ENCODE measurements at places on chromosomes 7 and 10.
A peak's percentile ranks its signal among the peaks of the same experiment; 100 is the strongest.

DNA sequence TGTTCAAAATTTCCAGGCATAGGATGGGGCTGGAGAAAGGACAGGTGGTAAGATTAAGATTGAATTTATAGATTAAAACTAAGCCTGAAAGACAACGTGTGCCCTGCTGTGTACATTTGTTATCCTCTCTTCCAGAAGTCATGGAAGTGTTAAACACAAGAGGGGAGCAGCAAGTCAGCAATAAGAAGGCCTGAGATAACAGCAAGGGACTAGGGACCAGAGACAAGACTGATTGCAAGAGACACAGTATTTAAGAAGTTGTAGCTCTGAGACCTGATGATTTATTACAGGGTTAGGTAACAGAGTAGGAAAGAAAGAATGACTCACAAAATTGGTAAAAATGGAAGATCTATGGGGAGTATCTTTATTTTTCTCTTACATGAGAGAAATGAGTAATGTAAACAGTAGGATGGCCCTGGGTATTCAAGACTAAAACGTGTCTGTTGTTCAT lies 55.7 kb upstream of the COL1A2 start:
- DNase-seq, result no peak

GRCh38 chr10:83516788-83517187 lies 622.5 kb upstream of the GHITM start:
- DNase-seq, result no peak

DNA sequence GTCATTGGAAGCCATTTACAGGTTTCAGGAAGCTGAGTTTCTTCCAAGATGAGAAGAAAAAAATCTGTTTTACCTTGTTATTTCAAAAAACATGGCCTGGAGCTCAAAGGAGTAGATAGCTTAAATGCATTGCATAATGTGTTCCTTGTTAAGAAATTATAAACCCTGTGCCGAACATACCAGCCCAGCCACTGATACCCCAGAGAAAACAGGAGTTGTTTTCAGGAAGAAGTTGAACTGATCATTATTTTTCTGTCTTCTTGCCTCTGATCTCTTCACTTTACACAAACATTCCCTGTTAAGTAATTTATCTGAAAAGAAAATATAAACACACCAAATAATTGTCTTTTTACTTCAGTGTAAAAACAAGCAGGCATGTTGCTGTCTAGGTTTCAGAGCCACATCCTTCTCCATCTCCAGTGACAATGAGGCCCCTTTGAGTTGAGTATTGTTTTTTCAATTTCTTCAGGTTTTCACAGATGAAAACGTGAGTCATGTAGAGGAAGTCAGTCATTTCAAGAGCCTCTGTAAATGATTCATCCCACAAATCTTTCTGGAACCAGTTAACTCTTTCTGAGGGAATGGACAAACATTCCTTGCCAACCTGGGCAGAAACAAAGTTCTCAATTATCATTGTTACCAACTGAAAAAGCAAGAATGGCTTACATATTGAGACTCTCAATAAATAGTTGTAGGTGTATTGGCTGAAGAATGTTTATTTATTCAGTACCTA lies 244.2 kb downstream of the IPMK start:
- DNase-seq, result no peak

DNA sequence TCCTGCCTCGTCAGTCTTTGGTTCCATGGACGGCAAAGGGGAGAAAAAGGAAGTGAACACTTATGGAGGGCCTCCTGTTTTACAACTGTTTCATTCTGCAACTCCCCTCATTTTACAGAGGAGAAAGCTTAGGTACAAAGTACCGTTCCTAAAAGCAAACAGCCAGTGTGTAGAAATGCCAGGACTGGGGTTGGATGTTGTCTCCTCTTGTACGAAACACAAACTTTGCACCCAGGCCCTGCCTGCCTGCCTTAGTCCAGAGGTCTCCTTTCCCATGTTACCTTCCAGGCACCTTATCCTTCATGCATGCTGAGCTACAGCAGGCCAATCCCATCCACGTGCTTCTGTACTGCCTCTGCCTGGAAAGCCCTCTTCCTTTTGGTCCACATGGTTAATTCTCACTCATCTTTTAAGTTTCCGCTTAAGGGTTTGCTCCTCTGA lies 86.0 kb downstream of the ICA1 start:
- DNase-seq, result no peak

DNA sequence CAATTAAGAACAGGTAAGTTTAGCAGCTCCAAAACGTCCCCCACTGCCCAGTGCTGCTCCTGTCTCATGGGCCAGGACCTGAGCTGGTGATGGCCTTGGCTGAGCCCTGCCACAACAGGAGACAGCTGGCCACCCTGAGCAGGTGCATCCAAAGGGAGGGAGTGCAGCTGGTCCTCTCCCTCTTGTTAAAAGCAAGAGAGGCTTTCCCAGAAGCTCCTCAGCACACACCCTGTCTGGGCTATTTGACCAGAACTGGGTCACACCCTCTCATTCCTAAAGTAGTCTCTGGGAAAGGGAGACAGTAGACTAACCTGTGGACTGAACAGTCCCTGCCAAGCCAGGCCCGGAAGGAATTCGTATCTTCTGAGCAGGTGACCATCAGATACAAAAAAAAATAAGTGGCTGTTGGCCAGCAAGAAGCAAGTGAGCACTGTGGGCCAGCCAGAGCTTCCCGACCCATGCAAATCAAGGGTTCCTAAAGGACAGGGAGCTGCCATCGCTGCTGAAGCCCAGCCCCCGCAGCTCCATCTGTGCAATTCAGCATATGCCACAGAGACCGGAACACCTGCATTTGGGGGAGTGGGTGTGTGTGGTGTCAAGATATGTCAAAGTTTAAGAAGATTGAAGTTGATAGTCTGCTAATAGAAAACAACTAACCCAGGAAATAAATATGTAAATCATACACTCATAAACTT lies 2.1 kb upstream of the TMEM72 start:
- no peak for DNase-seq

DNA sequence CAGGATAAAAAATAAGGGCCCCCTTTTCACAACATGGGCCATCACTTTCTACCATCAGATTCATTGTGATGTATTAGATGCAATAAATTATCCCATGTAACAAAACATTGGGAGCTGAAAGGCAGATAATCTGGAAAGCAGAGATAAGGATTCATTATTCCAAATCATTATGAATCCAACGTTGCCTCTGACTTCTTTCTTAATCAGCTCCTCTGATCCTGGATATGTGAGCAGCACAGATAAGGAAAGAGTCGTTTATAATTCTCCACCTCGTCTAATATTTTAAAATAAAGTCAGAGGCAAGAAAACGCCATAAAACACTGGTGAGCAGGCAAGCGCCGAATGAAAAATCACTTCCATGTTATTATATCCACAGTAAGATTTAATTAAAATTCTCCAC lies 13.8 kb upstream of the GATA3 start:
- no peak for DNase-seq

- DNase-seq, result no peak
Measured at GRCh38 chr10:24209432-24209771, 464 bp downstream of the KIAA1217 start.

GRCh38 chr7:103574576-103574975 lies 128.6 kb upstream of the SLC26A5 start:
- no peak for DNase-seq

GRCh38 chr7:87312215-87312865 lies 33.1 kb upstream of the CROT start:
- DNase-seq, result peak; percentile 28

DNA sequence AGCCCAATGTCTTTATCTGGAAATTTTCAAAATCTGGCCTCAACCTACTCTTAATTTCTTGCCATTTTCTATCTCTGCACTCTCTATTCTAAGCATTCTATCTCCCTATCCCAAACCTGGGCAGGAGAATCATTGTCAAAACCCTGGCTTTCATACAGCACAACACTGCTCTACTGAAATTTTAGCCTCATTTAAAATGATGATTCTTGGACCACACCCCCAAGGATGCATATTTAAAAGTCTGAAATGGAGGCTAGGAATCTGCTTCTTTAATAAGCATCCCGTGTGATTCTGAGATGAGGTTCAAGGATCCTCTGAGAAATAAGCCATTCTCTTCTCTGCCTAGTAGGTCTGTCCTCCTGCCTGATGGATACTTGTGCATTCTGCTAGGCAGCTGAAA lies 50.8 kb upstream of the EGR2 start:
- DNase-seq, result no peak

DNA sequence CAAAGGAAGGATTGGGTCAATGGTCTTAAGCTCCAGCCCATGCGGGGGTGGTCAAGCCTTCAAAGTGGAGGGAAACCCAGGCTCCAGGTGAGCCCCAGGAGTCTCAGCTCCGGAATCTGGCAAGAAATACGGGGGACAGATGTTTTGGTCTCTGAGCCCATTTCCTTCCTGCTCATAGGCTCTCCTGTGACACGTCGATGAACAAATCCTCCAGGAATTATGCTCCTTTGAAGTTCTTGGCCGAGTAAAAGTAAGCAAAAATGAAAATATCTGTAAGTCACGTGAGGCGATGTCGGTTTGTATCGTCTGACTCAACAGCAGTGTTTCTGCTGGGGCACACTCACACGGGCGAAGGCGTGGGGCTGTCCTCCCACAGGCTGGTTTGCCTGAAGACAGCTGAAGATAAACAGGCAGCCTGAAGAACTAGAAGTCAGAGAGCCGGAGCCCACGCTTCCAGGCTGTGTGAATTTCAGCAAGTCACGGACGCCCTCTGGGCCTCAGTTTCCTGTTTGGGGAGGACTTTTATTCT lies 52.6 kb upstream of the SMNDC1 start:
- no peak for DNase-seq
